ENCODE measurements at places on chromosomes 2 and 18.

- no peak for DNase-seq
Measured at GRCh38 chr2:54330926-54331835, 75.2 kb upstream of the TSPYL6 start.

DNA sequence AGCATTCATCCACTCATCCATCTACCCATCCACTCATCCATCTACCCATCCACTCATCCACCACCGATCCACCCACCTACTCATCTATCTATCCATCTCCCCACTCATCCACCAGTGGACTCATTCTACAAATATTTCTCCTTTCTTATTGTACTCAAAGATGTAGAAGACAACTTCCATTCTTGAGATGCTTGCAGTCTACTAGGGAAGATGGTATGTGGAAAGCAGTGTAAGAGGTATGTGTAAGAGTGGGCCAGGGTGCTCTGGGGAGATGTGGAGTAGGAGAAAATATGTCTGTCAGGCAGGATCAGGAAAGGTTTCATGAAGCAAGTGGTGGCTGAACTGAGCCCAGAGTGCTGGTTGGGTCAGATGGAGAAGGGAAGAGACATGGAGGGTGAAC, 150.8 kb downstream of the CELF4 start:
- DNase-seq, result no peak

GRCh38 chr2:217523286-217523685, 479.5 kb downstream of the TNS1 start:
- no peak for DNase-seq

DNA sequence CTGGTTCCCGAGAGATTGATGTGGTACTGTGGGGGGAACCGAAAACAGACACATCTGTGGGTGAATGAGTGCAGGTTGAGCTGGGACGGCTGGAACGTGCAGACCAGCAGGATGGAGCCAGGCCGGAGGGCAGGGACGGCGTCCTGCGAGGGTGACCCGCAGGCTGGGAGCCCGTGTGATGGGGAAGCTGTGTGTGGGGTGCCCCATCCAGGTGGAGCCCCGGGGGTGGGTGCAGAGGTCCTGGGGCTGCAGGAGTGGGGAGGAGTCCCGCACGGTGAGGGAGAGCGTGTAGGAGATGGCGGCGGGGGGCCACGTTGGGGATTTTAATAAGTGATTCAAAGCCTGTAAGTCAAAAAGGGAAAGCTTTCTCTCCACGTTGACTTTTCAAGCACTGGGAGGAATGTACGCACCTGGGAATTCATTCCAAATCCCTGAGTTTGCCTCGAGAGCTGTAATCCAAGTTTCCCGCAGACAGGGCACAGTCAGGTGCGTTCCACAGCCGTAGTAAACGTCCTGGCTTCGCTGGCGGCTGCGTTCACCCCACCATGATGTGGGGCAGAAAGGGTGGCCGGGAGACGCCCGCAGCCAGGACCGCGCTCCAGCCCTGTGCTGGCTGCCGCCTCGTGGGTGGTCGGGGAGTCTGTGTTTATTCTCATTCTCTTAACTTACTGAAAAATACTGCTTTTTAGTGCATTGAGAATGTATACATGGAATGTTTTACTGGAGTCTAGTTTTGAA, 54.0 kb downstream of the NFATC1 start:
- DNase-seq, result no peak
